Nephron progenitor cell (in vitro differentiated cells): ENCODE measurements at places on chromosomes 6 and 20.
A peak's percentile ranks its signal among the peaks of the same experiment; 100 is the strongest.

- no peak for DNase-seq
Measured at GRCh38 chr6:68427630-68428029, 207.5 kb upstream of the ADGRB3 start.

DNA sequence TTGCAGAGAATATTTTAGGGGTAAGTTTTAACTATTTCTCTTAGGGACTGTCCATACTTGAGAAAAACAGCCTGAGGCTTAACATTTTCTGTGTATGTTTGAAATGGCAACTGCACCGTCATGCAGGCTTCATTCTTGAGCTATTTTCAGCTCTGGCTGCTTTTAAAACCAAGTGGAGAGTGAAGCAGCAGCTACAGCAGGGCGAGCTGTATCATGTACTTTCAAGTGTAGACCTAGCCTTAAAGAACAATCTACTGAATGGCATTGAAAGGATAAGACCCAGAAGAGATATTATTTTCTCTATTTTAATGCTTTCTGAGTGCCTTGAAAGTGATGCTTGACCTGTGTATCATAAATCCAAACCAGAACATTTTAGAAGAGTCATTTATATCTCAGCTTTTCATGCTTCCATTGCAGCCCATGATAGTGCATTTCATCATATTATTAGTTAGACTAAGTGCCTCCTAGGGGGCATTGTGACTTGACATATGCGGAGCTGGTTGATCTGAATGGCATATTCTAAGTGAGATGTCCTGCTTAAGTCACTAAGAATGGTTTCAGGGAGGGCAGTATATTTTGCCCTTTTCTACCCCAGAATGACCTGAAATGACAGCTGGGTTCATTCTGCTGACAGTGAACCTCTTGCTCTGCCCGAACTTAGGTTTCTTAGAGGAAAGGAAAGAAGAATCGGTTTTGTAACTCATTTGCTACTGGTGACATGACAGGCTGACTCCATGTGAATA is 85.3 kb downstream of the NKAIN2 start:
- DNase-seq = no peak

DNA sequence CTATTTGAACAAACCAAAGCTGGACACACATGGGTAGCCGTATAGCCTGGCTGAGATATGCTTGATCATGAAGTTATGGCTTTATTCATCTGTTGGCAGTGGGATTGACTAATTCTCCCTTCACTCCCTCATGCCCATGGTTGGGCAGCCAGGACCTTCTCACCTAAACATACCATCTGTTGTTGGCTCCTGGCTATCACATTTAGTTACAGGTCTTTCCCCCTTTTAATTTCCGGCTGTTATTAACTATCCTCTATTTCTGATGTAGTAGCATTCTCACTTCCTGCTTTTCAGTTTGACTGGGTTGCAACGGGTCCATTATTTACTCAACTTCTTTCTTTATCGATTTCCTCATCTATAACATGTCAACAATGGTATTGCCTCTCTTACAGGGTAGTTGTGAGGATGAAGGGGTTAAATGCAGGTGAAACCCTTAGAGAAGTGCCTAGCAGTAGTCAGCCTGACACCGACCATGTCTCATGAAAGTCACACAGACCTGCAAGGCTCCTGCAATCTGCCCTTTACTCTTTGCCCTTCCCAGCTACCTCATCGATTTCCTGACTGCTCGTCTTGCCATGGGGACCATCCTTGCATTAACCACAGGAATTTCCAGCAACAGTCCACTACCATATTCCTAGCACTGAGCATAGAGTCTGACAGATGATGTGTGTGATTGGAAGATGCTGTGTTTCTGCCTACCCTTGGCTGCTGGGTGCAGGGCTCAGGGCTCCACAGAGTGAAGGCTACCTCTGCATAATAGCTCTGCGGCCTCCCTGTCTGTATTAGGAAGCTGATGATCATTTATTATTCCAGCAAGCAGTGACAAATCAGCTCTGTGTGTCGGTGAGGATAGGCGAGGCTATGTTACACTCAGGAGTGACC is 42.2 kb downstream of the PPP1R14C start:
- DNase-seq = no peak

- DNase-seq = no peak
Measured at GRCh38 chr20:62226707-62227590, 6.9 kb upstream of the HRH3 start.

DNA sequence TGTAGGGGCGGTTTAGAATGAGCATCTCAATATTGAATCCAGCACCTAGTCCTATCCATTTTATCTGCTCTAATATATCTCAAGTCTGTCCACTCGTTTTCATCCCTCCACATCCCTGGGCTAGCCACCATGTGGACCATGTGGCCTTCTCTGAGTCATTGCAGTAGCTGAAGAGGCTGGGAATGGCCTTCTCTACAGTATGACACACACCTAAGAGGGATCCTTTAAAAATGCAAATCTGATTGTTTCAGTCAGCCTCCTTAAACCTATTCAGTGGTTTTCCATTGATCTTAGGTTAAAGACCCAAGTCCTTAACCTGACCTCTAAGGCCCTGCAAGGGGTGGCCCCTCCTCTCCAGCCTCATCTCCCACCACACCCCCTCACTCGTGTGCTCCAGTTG is 9.4 kb downstream of the RING1 start:
- no peak for DNase-seq

DNA sequence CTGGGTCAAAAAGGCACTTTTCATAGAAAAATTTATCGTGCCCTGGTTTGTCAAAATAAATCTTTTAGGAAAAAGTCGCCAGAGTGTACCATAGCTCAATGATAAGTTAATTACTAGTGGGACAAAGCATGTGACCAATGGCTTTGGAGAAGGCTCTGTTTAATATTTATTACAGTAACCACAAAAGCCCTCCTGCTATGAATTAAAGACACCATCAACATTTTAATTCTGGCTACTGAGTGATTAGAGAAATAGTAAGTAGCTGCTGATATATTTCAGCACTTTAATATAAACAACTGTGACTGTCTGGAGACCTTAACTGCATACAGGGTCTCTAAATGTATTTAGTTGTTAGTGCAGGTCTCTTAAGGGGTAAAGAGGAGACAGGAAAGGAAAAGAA is 38.3 kb downstream of the KIF13A start:
- DNase-seq = no peak

DNA sequence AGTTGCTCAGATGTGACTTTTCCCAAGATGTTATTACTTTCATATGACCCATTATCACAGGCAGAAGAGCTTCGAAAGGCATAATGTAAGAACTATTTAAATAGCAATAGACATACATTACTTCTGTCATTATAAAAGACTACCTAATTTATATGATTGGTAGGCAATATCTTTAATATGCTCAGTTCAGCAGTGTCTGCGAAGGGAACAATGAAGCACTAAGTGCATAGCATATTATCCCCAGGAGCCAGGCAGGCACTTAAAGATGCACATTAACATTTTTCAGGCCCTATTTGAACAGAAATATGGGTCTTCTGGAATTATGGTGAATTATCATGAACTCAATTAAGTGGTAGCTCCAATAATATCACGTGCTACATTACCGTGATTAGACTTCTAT is 217.8 kb downstream of the EPM2A start:
- DNase-seq = no peak

- no peak for DNase-seq
Measured at GRCh38 chr20:17611540-17612286, 41.8 kb downstream of the DSTN start.

DNA sequence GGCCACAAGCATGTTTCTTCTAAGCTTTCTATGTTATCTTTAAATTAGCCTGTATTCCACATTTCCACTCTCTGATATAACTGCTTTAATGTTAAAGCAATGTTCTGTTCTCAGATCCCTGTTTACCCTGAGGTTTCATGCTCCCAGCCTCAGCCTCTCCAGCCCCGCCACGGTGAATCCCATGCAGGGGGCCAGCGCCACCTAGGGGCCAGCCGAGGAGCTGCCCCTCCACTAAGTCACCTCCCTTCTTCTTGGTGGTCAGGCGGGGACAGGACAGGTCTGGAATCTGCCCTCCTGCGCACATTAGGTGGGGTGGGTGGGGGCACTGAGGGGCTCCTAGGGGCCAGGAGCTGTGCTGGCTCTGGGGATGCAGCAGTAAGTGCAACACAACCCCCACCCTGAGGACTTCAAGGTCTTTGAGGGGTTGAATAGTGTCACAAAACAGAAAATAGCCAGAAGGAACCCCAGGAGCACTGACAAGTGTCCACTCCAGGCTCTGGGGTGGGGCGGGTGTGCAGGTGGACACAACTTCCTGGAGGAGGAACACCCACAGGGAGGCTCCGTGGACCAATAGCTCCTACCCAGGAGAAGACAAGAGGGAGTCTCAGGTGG is 61.6 kb downstream of the RAB44 start:
- DNase-seq = peak; percentile 90

GRCh38 chr6:36423101-36423824 is 19.4 kb downstream of the PXT1 start:
- peak; percentile 98 for DNase-seq

GRCh38 chr6:2839195-2839981 is 2.3 kb downstream of the SERPINB1 start:
- DNase-seq = no peak

GRCh38 chr6:163732479-163732878 is 318.0 kb downstream of the QKI start:
- no peak for DNase-seq

GRCh38 chr20:44041001-44041400 is 126.3 kb downstream of the TOX2 start:
- DNase-seq = no peak

DNA sequence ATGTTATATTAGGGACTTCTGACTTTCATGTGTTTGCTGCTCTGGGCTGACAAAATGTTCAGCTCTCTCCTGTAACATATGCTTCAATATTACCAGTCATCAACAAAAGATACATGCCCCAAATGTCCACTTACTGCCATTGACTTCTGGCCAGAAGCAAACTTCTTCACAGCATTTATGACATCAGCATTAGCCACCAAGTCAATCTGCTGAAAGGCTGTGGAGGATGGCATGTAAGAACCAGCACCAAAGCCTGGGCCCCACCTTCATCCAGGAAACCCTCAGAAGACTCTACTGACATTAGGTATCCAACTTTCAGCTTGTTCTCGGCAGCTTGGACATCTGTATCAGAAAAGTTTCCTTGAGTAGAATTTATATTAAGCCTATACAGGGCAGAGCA is 595.5 kb downstream of the COL12A1 start:
- no peak for DNase-seq

DNA sequence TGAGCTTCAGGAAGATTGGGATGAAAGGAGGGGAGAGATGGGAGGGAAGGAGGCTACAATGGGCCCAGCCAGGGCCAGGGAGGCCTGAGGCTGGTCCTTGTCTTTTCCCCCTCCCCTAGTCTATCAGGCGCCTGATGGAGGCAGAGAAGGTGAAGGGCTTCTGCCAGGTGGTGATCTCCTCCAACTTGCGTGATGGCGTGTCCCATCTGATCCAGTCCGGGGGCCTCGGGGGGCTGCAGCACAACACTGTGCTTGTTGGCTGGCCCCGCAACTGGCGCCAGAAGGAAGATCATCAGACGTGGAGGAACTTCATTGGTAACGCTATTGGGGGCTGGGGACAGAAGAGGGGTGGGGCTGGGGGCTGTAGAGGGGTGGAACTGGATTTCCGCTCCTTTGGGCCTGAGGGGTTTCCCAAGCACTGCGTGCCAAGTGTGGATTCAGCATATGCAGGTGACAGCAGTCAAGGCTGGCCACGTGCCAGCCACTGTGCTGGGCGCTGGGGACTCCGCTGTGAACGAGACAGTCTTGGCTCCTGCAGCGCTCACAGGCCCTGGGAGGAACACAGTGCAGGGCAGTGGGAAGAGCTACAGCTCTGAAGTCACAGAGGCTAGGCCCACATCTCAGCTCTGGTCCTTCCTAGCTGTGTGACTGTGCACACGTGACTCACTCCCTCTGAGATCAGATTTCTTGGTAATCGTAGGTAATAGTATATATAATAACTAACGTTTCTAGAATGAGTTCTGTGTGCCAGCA is 22.7 kb downstream of the SLC12A5 start:
- no peak for DNase-seq

DNA sequence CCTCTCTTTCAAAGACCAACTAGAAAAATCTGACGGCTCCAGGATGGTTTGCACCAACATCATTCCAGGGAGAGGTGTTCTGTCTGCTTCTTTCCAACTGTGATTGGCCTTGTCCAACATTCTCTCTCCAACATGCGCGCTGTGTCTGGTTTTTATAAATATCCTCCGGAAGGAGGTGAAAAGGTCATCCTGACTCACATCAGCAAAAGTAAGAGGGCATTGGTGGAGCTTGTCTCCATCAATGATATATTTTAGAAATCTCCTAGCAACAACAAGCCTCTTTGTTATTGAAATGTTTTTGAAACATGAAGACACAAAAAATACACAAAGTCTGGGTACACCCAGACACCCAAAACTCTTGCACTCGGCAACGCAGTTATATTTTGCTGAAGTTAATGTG is 475.3 kb upstream of the JARID2 start:
- no peak for DNase-seq

DNA sequence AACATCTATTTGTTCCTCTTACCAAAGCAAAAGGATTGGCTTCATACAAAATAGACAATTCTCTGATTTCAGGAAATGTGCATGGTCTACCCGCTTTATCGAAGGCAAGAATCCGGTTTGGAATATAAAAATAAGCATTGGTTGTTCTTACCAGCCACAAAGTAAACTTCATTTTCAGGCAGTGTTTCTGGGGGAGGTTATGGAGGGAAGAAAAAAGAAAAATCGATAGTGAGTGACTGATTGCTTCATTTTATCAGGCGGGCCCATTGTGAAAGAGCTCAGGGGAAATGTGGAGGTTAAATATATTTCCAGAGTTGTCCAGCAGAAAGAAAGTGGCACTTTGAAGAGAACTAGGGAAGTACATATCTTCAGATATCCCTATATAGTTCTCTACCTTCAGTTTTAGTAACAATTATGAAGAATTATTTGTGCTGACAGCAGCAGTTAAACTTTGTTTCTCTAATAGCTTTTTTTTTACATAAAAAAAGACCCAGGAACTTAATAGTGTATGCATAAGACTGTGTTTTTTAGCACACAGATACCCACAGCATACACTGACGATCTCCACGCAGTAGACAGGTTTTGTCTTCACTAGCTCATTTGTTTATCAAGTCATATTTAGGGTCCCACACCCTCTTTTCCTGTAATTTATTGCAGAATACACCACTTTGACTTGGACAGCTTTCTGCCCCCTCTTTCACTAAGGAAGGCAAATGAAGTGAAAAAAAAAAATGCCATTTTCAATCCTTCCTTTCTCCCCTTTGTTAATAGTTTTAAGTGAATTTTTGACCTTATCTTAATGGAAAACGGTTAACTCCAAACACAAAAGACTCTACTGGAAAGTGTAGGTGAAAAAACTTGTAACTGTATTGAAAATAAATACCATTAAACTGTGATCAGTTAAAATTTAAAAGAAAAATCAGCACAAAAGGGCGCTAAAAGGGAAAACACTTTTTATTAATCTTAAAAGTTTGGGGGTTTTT is 2.9 kb downstream of the POU3F2 start:
- no peak for DNase-seq

GRCh38 chr6:28353356-28353755 is 3.6 kb downstream of the ZKSCAN3 start:
- DNase-seq = no peak

- no peak for DNase-seq
Measured at GRCh38 chr6:158697811-158698210, 48.0 kb downstream of the SYTL3 start.

GRCh38 chr6:85672050-85672449 is 29.4 kb upstream of the SYNCRIP start:
- DNase-seq = no peak

GRCh38 chr6:23754197-23754596 is 371.8 kb upstream of the NRSN1 start:
- no peak for DNase-seq

GRCh38 chr6:31356216-31356945 is 598 bp downstream of the HLA-B start:
- peak; percentile 34 for DNase-seq

- no peak for DNase-seq
Measured at GRCh38 chr6:7073821-7074525, 33.8 kb upstream of the RREB1 start.
